SJCRH30 (cell line): ENCODE measurements at places on chromosomes 11 and 22. TPM values are rescaled to one million over a fixed set of nuclear protein-coding genes. Genes with fewer than 3 reads are reported as not detected.

DNA sequence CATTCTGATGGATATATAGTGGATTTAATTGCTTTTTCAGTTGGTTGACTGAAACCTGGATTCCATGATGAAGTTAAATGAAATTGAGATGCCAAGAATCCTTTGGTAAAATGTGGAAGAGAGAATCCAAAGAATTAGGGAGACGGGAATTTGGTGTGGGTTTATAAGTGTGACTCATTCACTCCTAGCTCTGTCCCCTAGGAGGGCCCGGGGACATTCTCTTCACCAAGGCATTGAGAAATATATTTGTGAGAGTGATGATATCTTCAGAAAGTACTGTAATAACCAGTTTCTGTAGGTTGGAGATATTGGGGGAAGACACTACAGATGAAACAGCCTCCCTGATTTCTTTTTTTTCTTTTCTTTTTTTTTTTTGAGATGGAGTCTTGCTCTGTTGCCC is 13.6 kb upstream of the PHOX2A start:
- H3K4me1 ChIP-seq = no peaks in the 10 kb centered on the region
- no peaks in the 10 kb centered on the region for H3K36me3 ChIP-seq
- H3K27me3 ChIP-seq = no peaks in the 10 kb centered on the region
- H3K4me3 ChIP-seq = no peak overlapping the region
- no peak overlapping the region for H3K27ac ChIP-seq

DNA sequence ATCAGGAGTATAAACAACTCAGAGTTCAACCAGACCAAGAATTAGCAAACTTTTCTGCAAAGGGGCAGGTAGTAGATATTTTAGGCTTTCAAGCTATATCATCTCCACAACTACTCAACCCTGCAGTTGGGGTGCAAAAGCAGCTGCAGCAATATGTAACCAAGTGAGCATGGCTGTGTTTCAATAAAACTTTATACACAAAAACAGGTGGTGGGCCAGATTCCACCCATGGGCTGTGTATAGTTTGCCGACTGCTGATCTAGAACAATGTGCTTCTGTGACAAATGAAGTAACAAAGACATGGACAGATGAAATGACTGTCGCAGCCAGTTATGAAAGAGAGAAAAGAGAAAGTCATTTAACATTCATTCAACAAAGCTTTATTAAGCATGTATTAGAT is 77.1 kb upstream of the DRD2 start:
- H3K27me3 ChIP-seq = no peaks in the 10 kb centered on the region
- DNase-seq = no peak
- no peaks in the 10 kb centered on the region for H3K36me3 ChIP-seq
- H3K27ac ChIP-seq = peak overlapping the region; percentile 76
- no peak overlapping the region for H3K4me3 ChIP-seq

Gene CRYBB2
- 0.24 and 0.30 TPM in 2 replicates for total RNA-seq

Gene POTEH
- not detected in 2 replicates for total RNA-seq
